ENCODE measurements at places on chromosomes 7 and 10.

GRCh38 chr10:117411479-117412399, 36.5 kb upstream of the PDZD8 start:
- DNase-seq: no peak

DNA sequence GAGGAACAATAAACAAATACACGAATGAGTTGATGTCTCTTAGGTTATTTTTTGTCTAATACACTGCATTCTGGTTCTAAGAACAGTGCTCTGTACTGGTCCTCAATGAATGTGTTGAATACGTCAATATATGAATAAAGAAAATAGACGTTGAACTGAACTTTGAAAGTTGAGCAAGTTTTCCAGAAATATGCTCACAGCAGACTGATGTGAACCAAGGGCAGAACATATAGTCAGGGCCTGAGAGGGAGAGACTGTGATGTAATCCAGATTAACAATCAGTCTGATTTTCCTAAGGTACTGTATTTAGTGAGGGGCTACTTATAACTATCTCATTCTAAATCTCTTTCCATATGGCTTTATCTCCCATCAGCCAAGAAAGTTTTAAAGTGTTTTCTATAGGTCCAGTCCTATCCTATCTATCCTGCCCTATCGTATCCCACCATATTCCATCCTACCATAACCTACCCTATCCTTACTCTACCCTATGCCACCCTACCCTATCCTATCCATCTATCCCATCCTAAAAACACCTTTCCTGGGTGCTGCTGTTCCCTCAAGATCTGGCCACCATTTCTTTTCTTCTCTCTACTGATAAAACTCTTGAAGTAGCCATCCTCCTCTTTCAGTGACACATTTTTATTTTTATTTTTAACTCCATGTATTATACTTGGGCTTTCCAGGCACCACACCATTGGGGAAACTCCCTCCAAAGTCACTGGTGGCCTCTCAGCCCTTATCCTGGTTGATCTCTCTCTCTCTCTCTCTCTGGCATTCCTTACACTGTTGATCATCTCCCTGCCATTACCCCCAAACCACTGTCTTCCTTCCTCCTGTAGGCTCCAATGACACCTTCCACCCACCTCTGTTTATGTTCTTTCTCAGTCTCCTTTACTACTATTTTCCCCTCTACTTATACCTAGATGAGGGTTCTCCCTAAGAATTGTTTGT, 212.3 kb upstream of the SLC26A5 start:
- DNase-seq: no peak

GRCh38 chr7:24870766-24871165, 109.2 kb downstream of the OSBPL3 start:
- DNase-seq: no peak

DNA sequence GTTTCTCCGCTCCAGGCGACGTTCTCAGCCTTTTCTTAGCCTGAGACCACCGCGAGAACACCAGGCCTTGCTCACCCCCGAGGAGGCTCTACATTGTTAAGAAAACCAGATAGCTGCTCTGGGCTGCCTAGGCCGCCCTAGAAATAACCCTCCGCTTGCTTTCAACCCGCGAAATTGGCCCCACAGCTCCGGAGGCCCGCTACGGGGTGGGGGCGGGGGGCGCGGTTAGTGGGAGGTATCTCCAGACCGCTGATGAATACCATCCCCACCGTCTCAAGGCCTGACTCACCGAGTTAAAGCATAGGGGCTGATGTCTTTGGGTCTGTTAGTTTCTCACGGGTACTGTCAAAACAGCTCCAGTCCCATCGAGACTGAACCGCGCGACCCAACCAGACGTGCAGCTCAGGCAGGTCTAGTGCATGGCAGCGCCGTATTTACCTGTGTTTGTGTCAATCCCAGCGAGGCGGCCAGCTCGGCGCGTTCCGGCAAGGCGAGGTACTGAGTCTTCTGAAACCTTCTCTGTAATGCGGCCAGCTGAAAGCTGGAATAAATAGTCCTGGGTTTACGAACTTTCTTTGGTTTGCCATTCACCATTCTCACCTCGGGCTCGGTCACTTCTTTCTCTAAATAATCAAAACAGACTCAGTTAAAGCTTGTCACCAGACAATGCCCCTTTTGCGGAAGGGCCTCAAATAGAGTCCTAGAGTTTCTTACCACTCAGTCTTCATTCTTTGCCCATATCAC, 2.7 kb downstream of the DLX5 start:
- DNase-seq: no peak

DNA sequence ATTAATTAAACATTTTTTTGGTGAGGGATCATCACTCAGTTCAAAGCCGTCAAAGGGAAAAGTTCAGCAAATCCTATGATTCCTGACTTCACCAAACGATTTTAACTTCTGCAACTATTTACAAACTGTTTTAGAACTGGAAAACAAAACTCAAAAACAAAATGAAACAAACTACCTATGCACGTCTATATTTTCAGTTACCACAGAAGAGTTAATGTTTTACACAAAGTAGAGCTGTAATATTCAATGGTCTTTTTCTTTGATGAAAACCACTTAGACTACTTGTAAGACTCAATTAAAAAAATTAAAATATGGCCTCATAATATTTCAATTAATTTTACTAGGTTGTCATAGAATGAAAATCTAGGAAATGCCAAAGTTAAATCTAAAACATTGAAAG, 131.5 kb downstream of the ATE1 start:
- no peak for DNase-seq

DNA sequence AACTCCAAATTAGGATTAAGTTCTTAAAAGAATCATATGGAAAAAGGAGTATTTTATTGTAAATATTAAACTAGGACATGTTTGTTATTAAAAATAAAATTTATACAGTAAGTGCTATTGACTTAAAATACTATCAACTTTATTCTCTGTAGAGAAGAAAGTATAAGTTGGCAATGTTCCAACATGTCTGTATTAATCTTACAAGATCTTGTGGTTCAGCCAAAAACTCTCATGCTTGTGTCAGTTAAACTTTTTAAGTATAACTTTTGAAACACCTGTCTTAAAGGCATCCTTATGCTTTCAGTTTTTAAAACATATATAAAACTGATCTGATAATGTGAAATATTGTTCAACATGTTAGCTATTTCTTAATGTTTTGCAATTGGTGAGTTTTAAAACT, 160.7 kb downstream of the ZEB1 start:
- DNase-seq: no peak

- DNase-seq: no peak
Measured at GRCh38 chr7:10734595-10734994, 239.1 kb upstream of the PHF14 start.

DNA sequence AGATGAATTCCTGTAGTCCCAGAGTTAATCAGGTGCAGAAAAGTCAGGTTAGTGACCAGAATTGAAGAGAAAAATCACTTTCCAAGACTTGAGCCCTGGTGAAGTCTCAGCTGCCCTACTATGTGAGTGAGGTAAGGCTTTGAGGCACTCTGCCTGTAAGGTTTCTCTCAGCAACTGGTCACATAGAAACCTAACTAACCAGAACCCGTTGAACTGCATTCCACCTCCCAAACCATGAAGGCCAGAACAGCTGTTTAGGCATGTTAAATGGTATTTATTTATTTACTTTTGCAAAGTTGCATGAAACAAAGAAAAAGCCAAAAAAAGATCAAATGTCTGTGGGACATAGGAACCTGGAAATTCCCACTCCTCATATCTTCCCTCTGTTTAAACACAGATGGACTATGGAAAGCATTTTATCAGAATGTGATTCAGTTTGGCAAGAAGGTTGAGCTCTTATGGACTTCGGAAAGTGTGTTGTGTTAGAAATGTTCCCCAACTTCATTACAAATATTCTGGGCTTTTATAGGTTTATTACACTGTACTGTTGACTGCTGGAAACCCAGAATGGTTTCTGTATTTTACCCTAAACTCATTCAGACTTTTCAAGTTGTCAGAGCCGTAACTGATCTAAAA, 12.8 kb upstream of the GPR85 start:
- no peak for DNase-seq

- no peak for DNase-seq
Measured at GRCh38 chr7:96361116-96361857, 39.4 kb upstream of the SLC25A13 start.

- no peak for DNase-seq
Measured at GRCh38 chr7:130926001-130926691, 192.1 kb upstream of the KLF14 start.

All from GM20000 (cell line).